ENCODE measurements at places on chromosomes 12 and 14.

DNA sequence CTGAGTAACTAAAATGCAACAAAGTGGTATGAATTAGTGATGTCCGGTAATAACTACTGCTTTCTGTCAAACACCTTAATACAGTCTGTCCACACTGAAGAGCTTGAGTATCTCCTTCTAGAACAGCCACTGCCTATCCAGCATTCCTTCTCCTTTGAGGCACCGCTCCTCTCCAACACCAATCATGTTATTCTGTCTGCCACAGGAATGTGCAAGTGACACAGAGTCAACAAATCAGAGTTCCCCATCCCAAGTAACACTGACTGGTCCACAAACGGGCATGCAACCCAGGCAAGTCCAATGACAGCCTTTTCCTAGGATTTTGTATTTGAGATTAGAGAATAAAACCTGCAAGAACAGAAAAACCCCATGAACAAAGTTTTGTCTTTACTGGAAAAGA, 3.8 kb downstream of the GXYLT1 start:
- no peak for DNase-seq

- DNase-seq = no peak
Measured at GRCh38 chr14:22798528-22798927, 16.7 kb downstream of the SLC7A7 start.

DNA sequence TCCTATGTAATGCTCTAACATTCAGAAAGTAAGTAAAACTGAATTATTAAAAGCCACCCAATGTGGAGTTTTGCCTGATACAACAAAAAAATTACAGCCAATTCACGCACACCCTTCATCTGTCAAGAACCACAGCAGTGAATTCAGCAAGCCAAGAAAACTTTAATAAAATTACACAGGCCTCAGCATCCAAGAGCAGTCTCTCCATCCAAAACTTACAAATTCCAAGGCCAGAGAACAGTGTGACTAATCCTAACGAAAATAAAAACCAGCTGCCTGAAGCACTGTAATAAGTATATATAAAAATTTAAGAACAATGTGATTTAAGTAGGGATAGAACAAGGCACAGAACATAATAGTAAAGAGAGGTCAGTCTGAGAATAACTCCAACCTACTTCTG, 54.2 kb downstream of the SIX6 start:
- DNase-seq = no peak

- DNase-seq = no peak
Measured at GRCh38 chr12:82522285-82522684, 164.0 kb downstream of the METTL25 start.

- no peak for DNase-seq
Measured at GRCh38 chr12:8078398-8078797, 3.7 kb upstream of the NECAP1 start.

DNA sequence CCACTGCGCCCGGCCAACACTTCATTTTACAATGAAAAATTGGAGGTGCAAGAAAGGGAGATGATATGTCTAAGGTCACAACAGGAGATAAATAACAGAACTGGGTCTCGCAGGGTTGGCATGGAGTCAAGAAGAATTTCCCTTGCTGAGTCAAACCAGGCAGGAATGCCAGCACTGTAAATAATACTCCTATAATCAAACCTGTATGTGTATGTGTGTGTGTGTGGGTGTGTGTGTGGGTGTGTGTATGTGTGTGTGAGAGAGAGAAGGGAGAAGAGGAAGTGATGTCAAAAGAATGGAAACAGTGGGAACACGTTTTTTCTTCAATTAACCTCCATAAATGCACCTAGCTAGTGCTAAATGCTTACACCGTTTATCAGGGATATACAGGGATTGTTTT, 70.4 kb downstream of the TMEM116 start:
- DNase-seq = no peak

DNA sequence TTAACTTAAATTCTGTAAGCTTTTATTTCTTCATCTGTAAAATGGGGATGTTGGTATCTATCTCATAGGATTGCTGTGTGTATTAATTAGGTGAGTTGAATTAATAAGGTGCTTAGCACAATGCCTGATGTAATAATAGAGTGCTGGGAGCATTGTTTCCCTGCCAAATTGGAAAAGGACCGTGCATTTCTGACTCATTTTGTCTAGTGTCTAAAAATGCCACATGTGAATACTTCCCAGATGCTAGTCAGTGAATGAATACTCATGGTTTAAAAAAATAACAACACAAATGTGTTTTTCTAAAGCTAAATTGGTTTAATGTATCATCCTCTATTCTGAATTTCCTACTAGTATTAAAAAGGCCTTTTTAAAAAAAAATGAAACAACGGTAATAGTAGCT, 45.4 kb upstream of the NEDD1 start:
- DNase-seq = no peak

GRCh38 chr12:128976120-128976738, 123.0 kb downstream of the GLT1D1 start:
- DNase-seq = no peak

DNA sequence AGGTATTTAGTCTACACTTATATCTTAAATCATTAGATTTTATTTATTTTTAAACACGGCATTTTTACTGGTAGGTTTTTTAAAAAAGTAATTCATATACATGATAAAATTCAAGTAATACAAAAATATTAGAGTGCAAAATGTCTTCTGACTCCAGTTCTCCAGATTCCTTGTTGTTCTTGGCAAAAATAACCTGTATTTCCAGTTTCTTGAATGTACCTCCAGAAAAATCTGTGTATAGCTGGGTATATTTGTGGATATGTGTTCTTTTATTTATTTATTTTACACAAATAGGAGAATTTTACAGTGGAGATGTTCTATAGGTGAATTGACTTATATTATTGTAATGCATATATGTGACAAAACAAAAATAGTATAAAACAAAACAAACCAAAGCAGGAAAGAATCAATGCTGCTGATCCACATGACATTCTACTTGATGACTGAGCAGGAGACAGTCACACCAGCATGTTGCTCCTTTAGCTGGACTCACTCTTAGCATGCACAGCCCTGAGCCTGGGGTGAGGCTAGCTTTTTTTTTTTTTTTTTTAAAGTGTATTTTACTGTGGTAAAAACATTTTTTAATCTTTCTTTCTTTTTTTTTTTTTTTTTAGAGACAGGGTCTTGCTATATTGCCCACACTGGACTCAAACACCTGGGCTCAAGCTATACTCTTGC, 42.2 kb upstream of the SLC38A2 start:
- DNase-seq = no peak

DNA sequence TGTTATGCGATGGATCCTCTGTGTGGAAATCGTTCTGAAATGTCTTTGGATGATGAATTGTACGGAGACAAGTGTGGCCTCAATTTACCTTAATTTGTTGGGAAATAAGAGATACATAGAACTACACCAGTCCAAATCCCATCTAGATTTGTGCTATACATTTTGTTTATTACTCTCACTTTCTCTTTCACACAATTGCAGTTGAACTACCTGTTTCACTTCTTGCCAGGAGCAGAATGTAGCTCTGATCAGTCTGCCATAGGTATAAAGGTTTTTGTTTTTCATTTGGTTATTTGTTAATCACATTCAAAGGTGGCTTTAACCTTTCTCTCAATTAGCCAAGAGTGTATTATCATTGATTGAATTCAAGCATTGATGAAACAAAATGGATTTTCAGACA, 268.2 kb downstream of the SNAPC1 start:
- no peak for DNase-seq

DNA sequence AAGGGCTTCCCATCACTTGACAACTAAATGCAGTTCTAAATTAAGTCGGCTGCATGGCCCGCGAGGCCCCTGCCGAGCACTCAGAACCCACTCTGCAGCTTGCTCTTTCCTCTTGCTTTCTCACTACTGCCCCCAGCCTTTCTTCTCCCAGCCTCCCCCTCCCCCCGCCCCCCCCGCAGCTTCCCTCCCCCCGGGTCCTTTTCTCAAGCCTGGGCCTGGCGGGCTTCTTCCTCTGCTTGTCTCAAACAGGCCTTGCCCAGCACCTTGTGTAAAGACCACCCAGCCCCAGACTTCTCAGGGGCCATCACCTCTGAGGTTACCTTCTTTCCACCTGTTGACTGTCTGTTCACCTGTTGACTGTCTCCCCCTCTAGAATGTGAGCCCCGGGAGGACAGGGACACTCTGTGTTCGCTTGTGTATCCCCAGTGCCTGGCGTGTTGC, 1.1 kb downstream of the CYP46A1 start:
- DNase-seq = no peak

DNA sequence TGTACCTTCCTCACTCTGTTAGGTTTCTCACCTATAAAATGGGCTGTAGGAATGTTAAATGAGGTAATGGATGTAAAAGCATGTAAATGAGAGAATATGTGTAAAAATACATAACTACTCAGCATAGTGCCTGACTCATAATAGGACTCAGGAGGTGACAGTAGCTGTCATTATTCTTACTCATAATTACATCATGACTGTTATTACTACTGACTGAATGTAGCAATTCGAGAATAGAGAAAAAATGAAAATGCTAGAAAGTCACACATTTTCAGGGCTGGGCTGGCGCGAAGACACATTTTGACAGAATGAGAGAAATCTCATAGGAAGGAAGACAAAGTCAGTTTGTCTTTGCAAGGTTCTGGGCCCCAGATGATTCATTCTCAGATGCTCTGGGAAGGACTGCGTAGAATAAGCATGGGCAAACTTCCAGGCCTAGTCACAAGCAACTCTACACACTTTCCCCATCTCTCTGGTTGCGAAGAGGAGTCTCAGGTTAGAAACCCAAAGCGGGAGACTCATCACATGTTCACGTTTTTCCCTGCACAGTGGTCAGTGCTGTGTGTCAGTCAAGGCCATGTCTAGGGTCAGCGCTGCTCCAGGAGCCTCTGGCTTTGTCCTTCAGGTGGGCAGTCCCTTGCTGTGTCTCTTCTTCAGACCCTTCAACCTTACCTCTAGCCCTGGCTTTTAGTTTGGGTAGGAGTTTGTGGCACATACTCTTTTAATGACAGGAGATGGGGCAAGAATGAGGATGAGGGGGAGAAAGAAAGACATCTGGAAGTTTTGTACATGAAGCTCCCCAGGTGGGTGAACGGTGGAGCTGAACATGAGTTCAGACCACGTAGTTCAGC, 8.4 kb downstream of the GPRC5A start:
- DNase-seq = no peak

GRCh38 chr12:107523775-107524535, 161.6 kb upstream of the PWP1 start:
- DNase-seq = no peak

- no peak for DNase-seq
Measured at GRCh38 chr12:2514038-2514340, 280.8 kb upstream of the FKBP4 start.

GRCh38 chr12:110109037-110109836, 14.9 kb upstream of the IFT81 start:
- DNase-seq = no peak

- no peak for DNase-seq
Measured at GRCh38 chr14:64220466-64220865, 73.7 kb downstream of the ESR2 start.

GRCh38 chr12:91785655-91786498, 359.8 kb downstream of the BTG1 start:
- DNase-seq = no peak

GRCh38 chr12:72869024-72869423, 596.9 kb downstream of the TRHDE start:
- DNase-seq = no peak

GRCh38 chr14:66468778-66469367, 17.3 kb upstream of the CCDC196 start:
- no peak for DNase-seq

- DNase-seq = no peak
Measured at GRCh38 chr14:87492561-87492960, 500.4 kb downstream of the GALC start.

DNA sequence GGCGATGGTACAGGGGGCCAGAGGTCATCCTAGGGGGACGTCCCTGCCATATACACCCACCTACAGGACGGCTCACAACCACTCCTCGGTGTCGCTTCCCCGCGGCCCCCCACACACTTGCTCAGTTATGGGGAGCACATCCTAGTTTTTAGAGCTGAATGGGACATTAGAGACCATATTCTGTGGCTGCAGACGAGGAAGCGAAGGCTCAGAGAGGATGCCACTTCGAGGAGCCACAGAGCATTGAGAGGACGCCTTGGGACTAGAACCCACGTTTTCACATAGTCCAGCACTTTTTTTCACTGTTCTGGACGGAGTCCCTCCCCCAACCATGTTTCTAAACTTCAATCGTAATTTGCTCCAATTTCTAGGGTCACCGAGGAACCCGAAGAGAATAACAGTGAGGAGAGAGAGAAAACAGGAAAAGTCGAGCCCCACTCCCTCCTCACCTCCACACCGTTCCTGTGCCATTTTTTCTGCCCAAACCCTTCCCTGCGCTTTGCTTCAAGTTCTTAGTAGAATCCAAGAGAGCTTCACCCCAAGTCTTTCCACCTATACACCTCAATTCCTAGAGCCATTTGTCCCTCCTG, 641 bp upstream of the ASCL1 start:
- no peak for DNase-seq

GRCh38 chr14:71803539-71804260, 128.5 kb upstream of the RGS6 start:
- no peak for DNase-seq

- no peak for DNase-seq
Measured at GRCh38 chr14:105541218-105541875, 15.0 kb downstream of the TMEM121 start.

GRCh38 chr12:45547132-45547531, 182.4 kb upstream of the ARID2 start:
- no peak for DNase-seq

DNA sequence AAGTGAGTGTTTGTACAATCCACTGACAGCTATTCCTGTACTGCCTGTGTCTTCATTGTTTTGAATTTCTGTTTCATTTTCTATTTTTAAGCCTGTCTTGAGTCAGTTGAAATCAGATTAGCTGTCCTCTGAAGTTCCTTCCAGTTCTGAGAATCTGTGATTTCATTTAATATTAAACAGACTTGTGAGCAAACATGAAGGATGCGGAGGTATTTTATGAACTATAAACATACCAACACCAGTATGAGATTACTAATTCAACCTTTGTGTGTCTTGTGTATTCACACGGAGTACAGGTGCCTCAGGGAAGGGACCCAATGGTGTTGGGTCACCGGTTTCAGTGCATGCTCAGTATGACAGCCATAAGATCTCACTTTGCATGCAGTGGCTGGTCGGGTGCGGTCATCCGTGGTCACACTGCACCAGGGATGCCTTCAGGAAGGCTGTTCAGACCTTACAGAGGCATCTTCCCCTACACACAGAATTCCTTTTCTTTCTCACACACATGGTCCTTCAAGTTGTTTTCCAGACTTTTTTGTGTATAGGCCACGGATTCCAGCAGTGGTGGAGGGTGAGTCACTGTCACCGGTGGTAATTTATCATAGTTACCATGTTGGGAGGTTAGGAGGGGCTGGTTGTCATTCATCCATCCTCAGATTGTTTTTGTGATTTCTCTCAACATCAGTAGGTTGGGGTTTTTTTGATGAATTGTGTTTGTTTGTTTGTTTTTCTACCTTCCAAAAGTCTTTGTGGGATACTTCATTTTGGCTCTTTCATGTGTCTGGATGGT, 103.0 kb upstream of the SFSWAP start:
- DNase-seq = peak; percentile 64

- no peak for DNase-seq
Measured at GRCh38 chr12:6380141-6381121, 3.5 kb upstream of the LTBR start.
